DMS79 (cell line): ENCODE measurements at places on chromosomes 12 and 14.
A peak's percentile ranks its signal among the peaks of the same experiment; 100 is the strongest.

DNA sequence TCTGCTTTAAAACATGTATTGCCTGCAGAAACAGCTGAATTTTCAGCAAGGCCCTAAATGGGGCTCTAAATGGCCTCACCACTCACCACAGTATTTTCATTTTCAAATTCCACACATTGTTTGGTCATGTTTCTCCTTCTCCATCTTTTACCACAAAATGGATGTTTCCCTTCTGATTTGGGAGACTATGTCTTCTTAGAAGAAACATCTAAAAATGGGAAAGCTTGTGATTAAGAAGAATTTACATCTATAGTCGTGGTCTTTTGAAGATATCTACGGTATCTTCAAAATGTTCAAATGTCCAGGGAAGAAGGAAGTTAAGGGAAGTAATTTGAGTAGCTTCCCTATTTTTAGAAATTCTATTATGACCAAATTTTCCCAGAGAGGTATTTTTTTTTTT lies 20.7 kb upstream of the TUBA1C start:
- DNase-seq: no peak

DNA sequence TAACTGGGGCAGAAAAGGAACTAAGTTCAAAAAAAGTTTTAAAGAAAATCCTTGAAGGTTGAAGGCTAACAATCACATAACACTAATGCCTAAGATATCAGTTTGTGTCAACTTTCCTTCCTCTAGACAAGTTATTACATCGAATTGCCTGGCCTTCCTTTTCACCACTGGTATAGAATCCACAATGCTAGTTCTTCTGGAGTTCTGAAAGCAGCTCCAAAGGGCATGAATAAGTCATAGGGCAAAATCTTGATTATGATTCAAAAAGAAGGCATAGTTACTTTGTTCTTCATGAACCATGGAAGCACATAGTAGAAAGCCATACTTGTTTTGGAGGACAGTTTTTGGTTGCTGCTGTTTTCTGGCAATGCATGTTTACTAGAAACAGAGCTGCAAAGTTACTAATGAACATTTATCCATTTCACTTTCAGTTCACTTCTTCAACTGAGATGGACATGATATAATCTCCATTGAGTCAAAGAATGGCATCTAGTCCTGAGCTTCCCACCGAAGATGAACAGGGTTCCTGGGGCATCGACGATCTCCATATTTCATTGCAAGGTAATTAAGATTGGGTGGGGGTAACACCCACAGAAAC lies 56.0 kb downstream of the SYNE2 start:
- DNase-seq: no peak

GRCh38 chr14:28138341-28138740 lies 628.2 kb upstream of the FOXG1 start:
- DNase-seq: no peak

DNA sequence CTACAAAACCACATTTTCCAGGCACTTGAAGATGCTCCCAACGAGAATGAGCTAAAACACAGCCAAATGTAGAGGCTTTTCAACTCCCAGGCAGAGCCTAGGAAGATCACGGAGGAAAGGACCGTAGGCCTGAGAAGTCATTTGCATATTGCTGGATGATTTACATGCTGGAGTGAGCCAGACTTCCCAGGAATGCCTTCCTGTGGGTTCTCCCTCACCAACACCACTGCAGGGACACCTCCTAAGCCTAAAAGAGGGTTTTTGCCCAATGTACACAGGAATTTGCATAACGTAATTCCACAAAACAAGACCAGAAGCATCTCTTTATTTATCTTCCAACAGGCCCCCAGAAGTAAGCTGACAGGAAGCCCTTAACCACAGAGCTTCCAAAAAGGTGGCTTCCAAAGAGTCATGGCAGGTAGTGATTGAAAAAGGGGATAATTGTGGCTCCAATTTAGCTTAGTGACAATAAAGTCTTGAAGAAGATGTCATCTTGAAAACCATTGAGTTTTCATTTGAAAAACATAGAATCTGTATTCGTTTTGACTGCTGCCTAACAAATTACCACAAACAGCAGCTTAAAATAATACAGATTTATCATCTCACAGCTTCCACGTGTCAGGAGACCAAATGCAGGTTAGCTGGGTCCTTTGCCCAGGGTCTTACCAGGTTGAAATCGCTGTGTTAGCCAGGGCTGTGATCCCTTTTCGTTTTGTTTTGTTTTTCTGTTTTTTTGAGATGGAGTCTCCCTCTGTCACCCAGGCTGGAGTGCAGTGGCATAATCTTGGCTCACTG lies 116.2 kb downstream of the EGLN3 start:
- DNase-seq: no peak

GRCh38 chr14:104323551-104324175 lies 185.3 kb downstream of the KIF26A start:
- DNase-seq: no peak

GRCh38 chr12:86730233-86730632 lies 474.0 kb upstream of the MGAT4C start:
- no peak for DNase-seq

GRCh38 chr12:112916270-112916669 lies 9.5 kb downstream of the OAS1 start:
- DNase-seq: no peak

GRCh38 chr14:65769151-65769550 lies 356.6 kb downstream of the FUT8 start:
- no peak for DNase-seq

- DNase-seq: no peak
These were observed 65.4 kb downstream of the ATXN7L3B start for GRCh38 chr12:74602881-74603672.

DNA sequence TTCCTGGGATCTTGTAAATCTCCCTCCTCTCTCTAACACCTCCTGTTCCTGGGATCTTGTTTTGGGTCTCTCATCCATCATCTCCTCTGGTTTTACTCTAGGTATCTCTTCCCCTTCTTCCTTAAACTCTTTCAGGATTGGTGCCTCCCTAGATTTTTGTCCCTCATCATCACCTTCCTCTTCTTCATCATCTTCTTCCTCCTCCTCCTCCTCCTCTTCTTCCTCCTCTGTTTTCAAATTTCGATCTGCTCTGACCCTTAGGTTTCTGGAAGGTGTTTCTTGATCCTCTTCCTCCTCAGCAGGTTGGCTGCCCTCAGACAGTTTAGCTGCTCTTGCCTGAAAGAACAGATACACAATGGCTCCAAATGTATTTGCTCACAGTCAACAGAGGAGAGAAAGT lies 14.5 kb downstream of the ACIN1 start:
- DNase-seq: no peak

DNA sequence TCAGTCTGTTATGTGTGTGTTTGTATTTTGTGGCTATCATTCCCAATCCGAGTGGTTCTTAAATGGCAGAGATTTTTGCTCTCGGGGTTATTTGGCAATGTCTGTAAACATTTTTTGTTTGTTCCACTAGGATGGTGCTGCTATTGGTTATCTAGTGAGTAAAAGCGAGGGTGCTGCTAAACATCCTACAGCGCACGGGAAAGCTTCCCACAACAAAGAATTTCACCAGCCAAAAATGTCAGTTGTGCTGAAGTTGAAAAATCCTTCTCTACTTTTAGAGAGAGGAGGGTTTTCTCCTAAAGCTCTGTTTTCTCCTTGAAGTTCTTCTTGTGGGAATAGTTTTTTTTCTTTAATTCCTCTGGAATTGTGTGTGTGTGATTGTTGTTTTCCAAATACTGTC lies 2.4 kb downstream of the EXD2 start:
- no peak for DNase-seq

GRCh38 chr14:106308839-106309389 lies 782.5 kb downstream of the TMEM121 start:
- no peak for DNase-seq

- DNase-seq: peak; percentile 38
These were observed 800.5 kb downstream of the NRXN3 start for GRCh38 chr14:78970677-78971076.

DNA sequence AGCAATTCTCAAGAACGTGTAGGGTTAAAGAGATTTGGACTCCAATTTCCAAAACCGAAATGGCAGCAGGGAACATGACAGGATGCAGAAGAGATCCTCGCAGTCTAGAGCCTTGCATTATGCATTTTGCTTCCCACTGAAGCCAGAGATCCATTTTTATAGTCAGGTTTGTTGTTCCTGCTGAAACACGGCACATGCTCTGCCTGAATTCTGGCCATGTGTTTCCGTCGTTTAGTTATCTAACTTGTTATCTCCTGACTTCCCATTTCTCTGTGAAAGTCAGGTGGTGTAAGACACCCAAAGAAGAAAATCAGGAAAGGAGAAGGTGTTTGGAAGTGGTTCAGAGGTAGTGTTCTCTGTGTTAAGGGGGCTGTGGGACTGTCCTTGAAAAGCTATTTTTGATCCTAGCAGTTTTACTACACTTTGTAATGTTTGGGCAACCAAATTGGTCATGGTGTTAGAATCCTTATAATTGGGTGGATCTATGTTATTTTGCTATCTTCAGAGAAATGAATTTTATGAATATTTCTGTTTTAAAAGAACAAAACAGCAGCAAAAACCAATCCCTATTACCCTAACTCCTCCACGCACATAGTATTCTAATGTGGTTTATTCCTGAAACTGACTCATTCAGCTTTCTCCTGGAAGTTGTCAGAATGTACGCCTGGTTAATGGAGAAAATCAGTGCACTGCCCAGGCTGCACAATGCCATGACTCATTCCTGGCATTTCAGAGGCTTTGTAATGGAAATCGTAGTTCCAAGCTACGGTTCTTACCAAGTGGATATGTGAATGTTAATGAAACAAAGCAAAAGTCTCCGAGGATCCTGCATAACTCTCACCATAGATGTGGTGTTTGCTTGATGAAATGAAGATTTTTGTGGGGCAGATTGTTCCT lies 110.1 kb downstream of the SAMD4A start:
- DNase-seq: no peak

DNA sequence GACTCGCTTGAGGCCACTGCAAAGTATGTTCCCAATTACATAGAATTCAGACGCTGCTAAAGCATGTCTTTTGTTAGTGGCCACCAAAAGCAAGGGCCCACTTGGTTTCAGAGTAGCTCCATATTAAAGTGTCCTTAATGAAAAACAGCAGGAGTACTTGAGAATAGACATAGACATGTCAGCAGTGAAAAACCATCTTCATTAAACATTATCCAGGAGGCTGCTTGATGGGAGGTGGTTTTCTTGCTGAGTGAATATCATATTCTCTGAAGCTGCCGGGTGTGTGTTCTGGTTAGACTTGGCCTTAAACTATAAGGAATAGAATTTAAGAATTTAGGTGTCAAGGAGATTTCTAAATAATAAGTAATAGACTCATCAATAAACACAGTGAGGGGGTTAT lies 79.5 kb upstream of the CCDC198 start:
- no peak for DNase-seq

GRCh38 chr12:109542876-109543275 lies 30.4 kb downstream of the MMAB start:
- DNase-seq: no peak

DNA sequence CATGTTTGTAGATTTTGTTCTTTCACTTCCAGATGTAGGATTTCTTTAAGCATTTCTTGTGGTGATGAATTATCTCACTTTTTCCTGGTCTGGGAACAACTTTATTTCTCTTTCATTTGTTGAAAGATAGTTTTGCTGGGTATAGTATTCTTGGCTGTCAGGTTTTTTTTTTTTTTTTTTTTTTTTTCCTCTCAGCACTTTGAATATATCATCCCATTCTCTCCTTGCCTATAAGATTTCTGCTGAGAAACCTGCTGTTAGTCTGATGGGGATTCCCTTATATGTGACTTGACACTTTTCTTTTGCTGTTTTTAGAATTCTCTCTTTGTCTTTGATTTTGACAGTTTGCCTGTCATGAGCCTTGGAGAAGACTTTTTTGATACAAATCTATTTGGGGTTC lies 30.5 kb downstream of the SMCO2 start:
- no peak for DNase-seq

GRCh38 chr14:60274448-60274847 lies 25.4 kb downstream of the PPM1A start:
- no peak for DNase-seq

DNA sequence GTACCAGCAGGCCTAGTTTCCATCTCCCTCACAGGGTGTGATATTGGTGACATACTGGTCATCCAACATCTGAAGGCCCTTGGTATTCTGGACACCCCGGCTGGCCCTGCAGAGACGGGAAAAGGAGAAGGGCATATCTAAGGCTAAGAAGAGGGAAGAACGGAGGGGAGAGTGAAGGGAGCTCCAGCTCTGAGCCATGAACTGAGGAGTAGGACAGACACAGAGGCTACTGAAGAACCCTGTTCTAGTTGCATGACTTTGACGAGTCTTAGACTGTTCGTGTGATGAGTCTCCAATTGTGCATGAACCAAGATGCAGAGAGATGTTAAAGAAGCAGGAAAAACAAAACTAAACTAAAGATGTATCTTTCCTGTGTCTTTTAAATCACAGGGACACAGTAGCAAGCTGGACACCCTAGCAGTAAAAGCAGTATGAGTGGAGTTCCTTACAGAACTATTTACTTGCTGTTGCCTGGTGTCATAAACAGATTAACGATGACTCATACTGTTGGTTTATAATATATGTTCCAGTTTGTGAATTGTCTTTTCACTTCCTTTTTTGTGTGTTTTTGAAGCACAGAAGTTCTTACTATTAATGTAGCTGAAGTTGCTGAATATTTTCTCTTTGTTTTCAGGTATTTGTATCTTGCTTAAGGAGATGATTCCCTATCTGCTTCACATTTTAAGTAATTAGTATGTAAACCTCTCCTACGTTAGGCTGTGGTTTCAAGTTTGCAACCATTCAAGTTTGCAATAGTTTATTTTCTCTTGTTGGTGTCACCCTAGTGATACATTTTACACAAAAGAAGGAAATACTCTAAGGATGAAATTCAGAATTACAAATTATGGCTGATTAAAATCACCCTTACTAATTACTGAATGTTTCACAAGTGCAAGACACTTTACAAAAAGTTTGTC lies 15.7 kb downstream of the FAR2 start:
- DNase-seq: no peak

DNA sequence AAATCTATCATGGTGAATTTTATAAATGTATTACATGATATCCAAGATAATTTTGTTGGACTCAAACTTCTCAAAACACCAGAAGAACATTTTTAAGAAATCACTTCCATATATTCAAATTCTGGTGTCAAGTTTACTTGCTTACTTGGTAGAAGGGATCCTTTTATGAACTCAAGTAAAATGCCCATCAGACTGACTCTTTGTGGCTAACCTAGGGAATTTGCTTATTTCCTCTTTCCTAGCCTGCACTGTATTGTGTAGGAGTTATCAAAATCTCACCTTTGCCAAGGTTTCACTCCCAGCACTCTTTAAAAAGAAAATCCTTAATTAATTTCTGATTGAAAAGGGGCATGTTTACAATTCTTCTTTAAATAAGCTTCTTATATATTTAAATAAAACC lies 196.5 kb downstream of the DUSP6 start:
- no peak for DNase-seq
